Effector memory CD4-positive, alpha-beta T cell (primary cell): ENCODE measurements at places on chromosomes 5 and 9.

GRCh38 chr9:16787724-16788123, 82.7 kb downstream of the BNC2 start:
- H3K4me1 ChIP-seq = no peaks in the 10 kb centered on the region
- no peaks in the 10 kb centered on the region for H3K27me3 ChIP-seq
- H3K27ac ChIP-seq = no peak overlapping the region
- H3K4me3 ChIP-seq = no peak overlapping the region

- no peak for DNase-seq
- H3K27me3 ChIP-seq = no peaks in the 10 kb centered on the region
- no peak overlapping the region for H3K4me3 ChIP-seq
- H3K27ac ChIP-seq = no peak overlapping the region
- H3K4me1 ChIP-seq = no peaks in the 10 kb centered on the region
These were observed 135.4 kb downstream of the RGS3 start for GRCh38 chr9:113598883-113599282.

DNA sequence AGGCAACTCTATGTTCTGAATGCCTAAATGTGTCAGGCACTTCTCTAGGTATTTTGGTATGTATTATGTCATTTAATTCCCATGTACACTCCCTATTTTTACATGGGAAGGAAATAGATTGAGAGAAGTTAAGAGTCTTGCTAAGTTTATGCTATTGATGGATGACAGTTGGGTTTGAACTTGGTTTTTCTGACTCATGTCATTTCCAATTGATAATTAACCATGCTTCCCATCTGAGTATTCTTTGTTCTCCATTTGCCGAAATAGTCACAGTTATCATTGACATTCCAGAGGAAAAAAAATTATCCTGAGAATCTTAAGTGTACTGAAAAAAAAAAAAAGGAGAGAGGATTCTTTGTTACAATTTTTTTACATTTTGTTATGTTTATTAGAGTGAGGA, 23.1 kb upstream of the DMRTA1 start:
- no peak overlapping the region for H3K4me3 ChIP-seq
- no peak overlapping the region for H3K27ac ChIP-seq
- no peaks in the 10 kb centered on the region for H3K27me3 ChIP-seq
- no peaks in the 10 kb centered on the region for H3K36me3 ChIP-seq
- H3K4me1 ChIP-seq = no peaks in the 10 kb centered on the region
- DNase-seq = no peak

GRCh38 chr9:70510157-70510770, 95.8 kb upstream of the KLF9 start:
- no peak overlapping the region for H3K4me3 ChIP-seq
- H3K4me1 ChIP-seq = no peaks in the 10 kb centered on the region
- H3K27ac ChIP-seq = no peak overlapping the region

GRCh38 chr5:5576744-5577143, 154.3 kb downstream of the ICE1 start:
- no peaks in the 10 kb centered on the region for H3K4me1 ChIP-seq
- H3K27me3 ChIP-seq = no peaks in the 10 kb centered on the region
- no peaks in the 10 kb centered on the region for H3K36me3 ChIP-seq
- DNase-seq = no peak
- H3K27ac ChIP-seq = no peak overlapping the region

GRCh38 chr5:73328640-73329039, 119.9 kb downstream of the FOXD1 start:
- no peaks in the 10 kb centered on the region for H3K36me3 ChIP-seq
- H3K27ac ChIP-seq = no peak overlapping the region
- H3K4me3 ChIP-seq = no peak overlapping the region

GRCh38 chr9:129595311-129595741, 25.6 kb downstream of the C9orf50 start:
- H3K4me1 ChIP-seq = peaks cover 19% of the 10 kb centered on the region
- H3K27ac ChIP-seq = no peak overlapping the region
- no peak overlapping the region for H3K4me3 ChIP-seq
- H3K27me3 ChIP-seq = no peaks in the 10 kb centered on the region
- no peak for DNase-seq

DNA sequence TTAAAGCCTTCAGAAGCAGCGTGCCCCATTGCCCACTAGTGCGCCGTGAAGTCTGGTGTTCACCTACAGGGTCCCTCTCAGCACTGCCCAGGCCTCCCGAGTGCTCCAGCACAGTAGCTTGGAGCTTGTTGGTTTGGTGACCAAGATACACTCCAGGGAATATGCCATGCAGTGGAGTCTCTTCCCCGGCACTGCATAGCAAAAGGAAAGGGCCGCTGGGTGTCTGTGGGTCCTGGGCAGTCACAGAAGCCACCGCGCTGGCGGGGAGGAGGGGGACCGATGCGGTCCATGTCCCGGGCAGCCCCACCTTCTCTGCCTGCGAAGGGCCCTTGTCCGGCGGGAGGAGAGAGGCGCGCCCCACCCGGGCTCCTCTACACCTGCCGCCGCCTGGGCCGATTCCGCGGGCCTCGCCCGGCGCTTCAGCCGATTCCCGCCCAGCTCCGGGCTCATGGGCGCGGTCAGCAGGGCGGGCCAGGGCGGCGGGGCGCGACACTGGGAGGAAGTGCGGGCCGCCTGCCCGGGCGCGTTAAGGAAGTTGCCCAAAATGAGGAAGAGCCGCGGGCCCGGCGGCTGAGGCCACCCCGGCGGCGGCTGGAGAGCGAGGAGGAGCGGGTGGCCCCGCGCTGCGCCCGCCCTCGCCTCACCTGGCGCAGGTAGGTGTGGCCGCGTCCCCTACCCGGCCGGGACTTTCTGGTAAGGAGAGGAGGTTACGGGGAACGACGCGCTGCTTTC, at the start of gene SYK:
SYK (plus strand) TSS at position 579 of the 732 bp plus-strand sequence. CDS start 42,080 bp downstream, outside the sequence.
- H3K36me3 ChIP-seq = no peaks in the 10 kb centered on the region
- H3K27ac ChIP-seq = no peak within 1 kb of the TSS
- H3K27me3 ChIP-seq = peaks cover 1% of the 10 kb centered on the region
- H3K4me3 ChIP-seq = no peak within 1 kb of the TSS
- peaks cover 5% of the 10 kb centered on the region for H3K4me1 ChIP-seq

- no peaks in the 10 kb centered on the region for H3K4me1 ChIP-seq
- H3K27ac ChIP-seq = no peak overlapping the region
- no peaks in the 10 kb centered on the region for H3K27me3 ChIP-seq
These were observed 215.2 kb downstream of the COMMD10 start for GRCh38 chr5:116299746-116300640.

- DNase-seq = no peak
- H3K36me3 ChIP-seq = no peaks in the 10 kb centered on the region
- H3K27me3 ChIP-seq = peaks cover 7% of the 10 kb centered on the region
- no peak overlapping the region for H3K4me3 ChIP-seq
These were observed 1.3 kb upstream of the FBLL1 start for GRCh38 chr5:168527756-168528295.

GRCh38 chr5:6718161-6718681, 5.0 kb downstream of the TENT4A start:
- H3K27ac ChIP-seq = no peak overlapping the region
- peaks cover 45% of the 10 kb centered on the region for H3K4me1 ChIP-seq
- no peaks in the 10 kb centered on the region for H3K27me3 ChIP-seq
- H3K4me3 ChIP-seq = no peak overlapping the region

GRCh38 chr5:120236360-120236759, 227.7 kb upstream of the PRR16 start:
- H3K27me3 ChIP-seq = no peaks in the 10 kb centered on the region
- H3K4me3 ChIP-seq = no peak overlapping the region
- no peak overlapping the region for H3K27ac ChIP-seq
- DNase-seq = no peak

GRCh38 chr9:70947086-70947485, 174.3 kb downstream of the TRPM3 start:
- no peak for DNase-seq
- H3K36me3 ChIP-seq = no peaks in the 10 kb centered on the region
- no peak overlapping the region for H3K27ac ChIP-seq

DNA sequence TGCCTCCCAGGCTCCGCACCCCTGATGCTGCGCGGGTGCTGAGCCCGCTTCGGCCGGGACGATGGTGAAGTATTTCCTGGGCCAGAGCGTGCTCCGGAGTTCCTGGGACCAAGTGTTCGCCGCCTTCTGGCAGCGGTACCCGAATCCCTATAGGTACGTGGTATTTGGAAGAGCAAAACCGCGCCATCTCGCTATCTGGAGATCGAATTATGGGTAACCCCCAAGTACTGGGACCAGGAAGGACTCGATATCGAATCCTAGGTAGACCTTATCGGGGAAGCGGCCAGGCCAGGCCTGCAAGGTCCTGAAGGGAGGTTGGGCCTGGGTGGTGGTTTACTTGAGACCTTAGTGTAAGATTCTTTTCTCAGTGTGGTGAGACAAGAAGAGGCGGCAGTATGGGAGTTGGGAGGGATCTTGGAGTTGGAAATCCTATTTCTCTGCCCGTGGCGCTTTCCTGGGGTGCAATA, 359 bp downstream of the PRELID1 start:
- H3K27ac ChIP-seq = peak overlapping the region; percentile 83
- DNase-seq = no peak
- H3K36me3 ChIP-seq = peaks cover 15% of the 10 kb centered on the region
- H3K27me3 ChIP-seq = no peaks in the 10 kb centered on the region

- H3K27me3 ChIP-seq = no peaks in the 10 kb centered on the region
- H3K36me3 ChIP-seq = peaks cover 29% of the 10 kb centered on the region
- peaks cover 5% of the 10 kb centered on the region for H3K4me1 ChIP-seq
- H3K27ac ChIP-seq = no peak overlapping the region
These were observed 1.6 kb downstream of the MED27 start for GRCh38 chr9:132077881-132078698.

- H3K27ac ChIP-seq = no peak overlapping the region
- no peaks in the 10 kb centered on the region for H3K36me3 ChIP-seq
- no peaks in the 10 kb centered on the region for H3K27me3 ChIP-seq
- no peak overlapping the region for H3K4me3 ChIP-seq
- no peaks in the 10 kb centered on the region for H3K4me1 ChIP-seq
These were observed 376.3 kb upstream of the CHD1 start for GRCh38 chr5:99305045-99305580.

- H3K27me3 ChIP-seq = no peaks in the 10 kb centered on the region
- peak overlapping the region; percentile 75 for H3K27ac ChIP-seq
- H3K36me3 ChIP-seq = no peaks in the 10 kb centered on the region
- H3K4me1 ChIP-seq = peaks cover 17% of the 10 kb centered on the region
- peak overlapping the region; percentile 75 for H3K4me3 ChIP-seq
These were observed 478 bp upstream of the SETD9 start for GRCh38 chr5:56908942-56909293.

DNA sequence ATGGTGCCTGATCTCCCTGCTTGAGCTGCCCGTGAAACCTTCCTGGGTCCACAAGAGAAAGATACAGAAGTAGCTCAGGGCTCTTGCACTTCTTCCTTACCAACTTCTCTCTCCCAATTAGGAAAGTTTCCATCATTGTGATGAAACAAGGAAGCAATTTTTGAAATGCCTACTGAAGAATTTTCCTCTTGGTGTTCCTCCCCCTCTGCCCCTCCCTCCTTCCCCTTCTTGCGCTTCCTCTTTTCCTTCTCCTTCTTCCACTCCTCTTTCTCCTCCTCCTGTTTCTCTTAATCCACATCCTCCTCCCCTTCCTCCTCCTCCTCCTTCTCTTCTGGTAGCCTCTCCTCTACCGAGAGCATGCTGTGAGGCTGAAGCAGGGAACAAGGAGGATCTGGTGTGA, 36.3 kb upstream of the OTULINL start:
- H3K27ac ChIP-seq = no peak overlapping the region
- H3K4me3 ChIP-seq = no peak overlapping the region
